ENCODE measurements at places on chromosomes 6 and 20. TPM values are rescaled to one million over a fixed set of nuclear protein-coding genes. Genes with fewer than 3 reads are reported as not detected.

The BANF2 gene
- not detected for total RNA-seq

The HLA-G gene
- total RNA-seq, result not detected

The SLC22A1 gene
- 3.3 TPM for total RNA-seq

The PROKR2 gene
- not detected for total RNA-seq

The MAS1 gene
- total RNA-seq, result not detected

The ABHD12 gene
- total RNA-seq, result 40.6 TPM

The NFATC2 gene
- 0.76 TPM for total RNA-seq

The BEND6 gene
- total RNA-seq, result 5.3 TPM

The IRF4 gene
- 0.37 TPM for total RNA-seq

The SLC52A3 gene
- total RNA-seq, result not detected

The PCNA gene
- 397 TPM for total RNA-seq

The PROCR gene
- 2.1 TPM for total RNA-seq

The ADAM33 gene
- total RNA-seq, result not detected

The BPIFB1 gene
- not detected for total RNA-seq

The PAX1 gene
- total RNA-seq, result 0.09 TPM

The NOTCH4 gene
- total RNA-seq, result 2.8 TPM

The DEFB132 gene
- not detected for total RNA-seq

The LY86 gene
- not detected for total RNA-seq

The MLIP gene
- total RNA-seq, result 0.74 TPM

The UNC93A gene
- not detected for total RNA-seq

The C4B gene
- 2.3 TPM for total RNA-seq

The OPRM1 gene
- not detected for total RNA-seq

The PRL gene
- not detected for total RNA-seq

The SEL1L2 gene
- not detected for total RNA-seq

The PNISR gene
- total RNA-seq, result 147 TPM

The HECA gene
- 14.3 TPM for total RNA-seq

The PKIB gene
- 11.5 TPM for total RNA-seq

The HLA-DMA gene
- 1.9 TPM for total RNA-seq

The CRYBG1 gene
- total RNA-seq, result 2.9 TPM

The SRSF6 gene
- total RNA-seq, result 212 TPM

The ASIP gene
- total RNA-seq, result not detected

The GSTA3 gene
- total RNA-seq, result not detected

The ULBP1 gene
- 7.0 TPM for total RNA-seq

The GTF2H4 gene
- total RNA-seq, result 45.9 TPM

The TAB2 gene
- total RNA-seq, result 49.3 TPM

The RAET1L gene
- not detected for total RNA-seq

The ERVFRD-1 gene
- total RNA-seq, result 0.11 TPM

The CRISP3 gene
- not detected for total RNA-seq

The TPD52L1 gene
- 2.0 TPM for total RNA-seq

The C6orf118 gene
- not detected for total RNA-seq

The CBLN4 gene
- not detected for total RNA-seq

The BEND3 gene
- 10.9 TPM for total RNA-seq

The E2F1 gene
- total RNA-seq, result 86.0 TPM

The MMS22L gene
- total RNA-seq, result 59.2 TPM
